ENCODE measurements at places on chromosomes 2 and 18.

DNA sequence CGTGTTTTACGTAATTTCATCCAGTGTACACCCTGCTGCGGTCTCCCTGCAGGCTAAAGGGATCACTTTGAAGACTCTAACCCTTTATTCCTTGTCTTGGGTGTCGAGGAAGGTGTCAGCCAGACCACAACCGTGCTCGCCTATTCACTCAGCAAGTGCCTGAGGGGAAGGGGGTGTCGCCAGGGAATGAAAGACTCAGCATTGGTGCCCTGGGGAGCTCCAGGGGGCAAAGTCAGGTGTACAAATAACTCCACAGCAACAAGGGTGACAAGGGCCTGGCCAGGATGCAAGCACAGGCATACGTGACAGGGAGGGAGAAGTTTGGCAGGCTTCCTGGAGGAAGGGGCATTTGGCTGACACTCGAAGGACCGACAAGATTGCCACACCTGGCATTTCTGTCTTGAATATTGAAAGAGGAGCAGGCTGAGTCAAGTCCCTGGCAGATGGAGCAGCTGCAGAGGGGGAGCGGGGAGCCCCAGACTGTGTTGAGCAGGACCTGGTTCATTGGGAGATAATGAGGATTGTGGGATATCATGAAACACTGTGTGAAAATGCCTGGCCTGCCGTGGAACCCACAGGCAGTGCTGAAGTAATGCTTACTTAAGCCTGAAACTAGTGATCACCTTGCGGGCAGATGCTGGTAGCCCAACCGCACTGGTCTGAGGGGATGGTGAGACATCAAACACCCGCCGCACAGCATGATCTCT lies 93.9 kb downstream of the RHOB start:
- DNase-seq, result no peak

GRCh38 chr18:50748243-50749229 lies 71.3 kb downstream of the MRO start:
- DNase-seq, result no peak

DNA sequence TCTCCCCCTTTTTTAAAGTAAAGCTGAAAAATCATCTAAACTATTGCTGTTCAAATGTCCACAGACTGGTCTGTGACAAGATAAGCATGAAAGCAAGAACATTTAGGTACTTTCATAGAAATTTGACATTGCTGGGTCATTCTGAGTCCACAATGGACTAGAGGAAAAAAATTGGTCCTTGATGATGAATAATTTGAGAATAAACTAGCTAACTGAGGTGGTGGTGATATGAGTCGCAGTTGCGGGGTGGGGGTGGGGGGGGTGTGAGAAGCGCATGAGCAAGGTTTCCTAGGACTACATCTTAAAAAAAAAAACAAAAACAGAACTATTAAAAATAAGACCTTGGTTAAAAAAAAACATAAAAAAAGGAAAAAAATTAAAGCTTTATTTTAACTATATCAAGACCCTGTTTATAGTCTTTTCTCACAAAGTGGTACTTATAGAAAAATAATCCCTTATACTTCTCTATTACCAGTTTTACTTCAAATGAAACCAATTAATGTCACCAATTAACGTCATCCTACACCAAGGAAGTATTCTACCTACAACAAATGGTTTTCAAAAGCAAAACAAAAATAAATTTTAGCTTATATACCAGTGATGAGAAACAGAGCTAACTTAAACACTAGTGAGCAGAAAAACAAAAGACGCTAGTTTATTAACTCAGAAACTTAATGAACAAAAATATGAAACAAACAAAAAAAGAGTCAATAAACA lies 88.1 kb downstream of the ASXL2 start:
- no peak for DNase-seq

GRCh38 chr18:36786686-36787085 lies 42.1 kb downstream of the TPGS2 start:
- DNase-seq, result no peak

DNA sequence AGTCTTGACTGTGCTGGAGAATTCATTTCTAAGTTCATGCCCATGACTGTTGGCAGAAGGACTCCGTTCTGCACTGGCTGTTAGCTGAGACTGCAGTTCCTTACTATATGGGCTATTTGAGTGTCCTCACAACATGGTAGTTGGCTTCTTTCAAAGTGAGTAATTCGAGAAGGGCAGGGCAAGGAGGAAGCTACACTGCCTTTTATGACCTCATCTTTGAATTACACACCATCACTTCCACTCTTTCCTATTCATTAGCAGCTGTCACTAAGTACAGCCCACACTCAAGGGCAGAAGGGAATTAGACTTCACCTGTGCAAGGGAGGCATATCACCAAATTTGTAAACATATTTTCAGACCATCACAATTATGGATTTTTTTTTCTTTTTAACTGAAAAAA lies 55.9 kb upstream of the EPAS1 start:
- DNase-seq, result no peak

Measured in HCT116 (cell line).